ENCODE measurements at places on chromosomes 3 and 15.

DNA sequence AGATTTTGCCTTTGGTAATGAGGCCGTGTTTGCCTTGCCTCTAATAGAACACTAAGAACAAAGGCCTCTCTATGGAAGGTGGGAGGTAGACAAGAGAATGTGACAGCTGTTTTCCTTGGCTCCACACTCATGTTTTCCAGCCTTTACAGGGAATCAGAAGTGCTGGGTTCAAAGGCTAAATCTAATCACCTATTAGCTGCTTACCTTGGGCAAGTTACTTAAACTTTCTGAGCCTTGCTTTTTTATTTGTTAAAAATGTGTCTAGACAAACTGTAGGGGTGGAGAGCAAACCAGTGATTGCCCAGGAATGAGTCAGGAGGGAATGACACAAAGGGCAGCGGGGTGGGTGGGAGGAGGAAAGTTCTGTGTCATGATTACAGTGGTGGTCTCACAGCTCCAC, 179.0 kb downstream of the P3H2 start:
- no peak for DNase-seq

DNA sequence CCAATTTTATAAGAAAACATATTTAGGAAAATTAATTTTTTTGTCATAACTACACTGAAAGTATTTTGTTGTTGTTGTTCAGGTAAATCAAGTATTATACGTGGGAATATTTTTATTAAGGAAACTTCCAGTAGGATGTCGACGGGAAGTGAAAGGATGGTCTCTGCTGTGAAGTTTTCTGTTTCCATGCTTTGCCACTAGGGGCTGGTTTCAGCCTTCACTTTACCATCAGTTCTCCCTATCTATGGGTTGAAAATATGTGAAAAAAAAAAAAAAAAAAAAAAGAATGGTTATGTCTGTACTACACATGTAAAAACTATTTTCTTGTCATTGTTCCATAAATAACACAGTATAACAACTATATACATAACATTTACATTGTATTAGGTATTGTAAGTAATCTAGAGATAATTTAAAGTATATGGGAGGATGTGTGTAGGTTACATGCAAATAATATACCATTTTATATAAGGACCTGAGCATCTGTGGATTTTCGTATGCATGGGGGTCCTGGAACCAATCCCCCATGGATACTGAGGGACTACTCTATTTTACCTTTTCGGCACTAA, 136.7 kb downstream of the SMAD6 start:
- no peak for DNase-seq

GRCh38 chr3:44252332-44252959, 10.8 kb downstream of the TOPAZ1 start:
- no peak for DNase-seq

- DNase-seq, result no peak
These were observed 59.2 kb upstream of the ADAMTS17 start for GRCh38 chr15:100400996-100401395.
